ENCODE measurements at places on chromosomes 12 and 14.
A peak's percentile ranks its signal among the peaks of the same experiment; 100 is the strongest.

GRCh38 chr12:47849261-47849660 lies 29.6 kb upstream of the HDAC7 start:
- no peak overlapping the region for H3K4me3 ChIP-seq
- peak overlapping the region; percentile 6 for H3K27ac ChIP-seq
- no peak for DNase-seq
- H3K27me3 ChIP-seq = no peaks in the 10 kb centered on the region
- peaks cover 95% of the 10 kb centered on the region for H3K36me3 ChIP-seq
- peaks cover 14% of the 10 kb centered on the region for H3K4me1 ChIP-seq

- no peaks in the 10 kb centered on the region for H3K4me1 ChIP-seq
- no peak overlapping the region for H3K4me3 ChIP-seq
- H3K36me3 ChIP-seq = peaks cover 48% of the 10 kb centered on the region
- no peak for DNase-seq
- no peak overlapping the region for H3K27ac ChIP-seq
Measured at GRCh38 chr12:92845329-92845728, 83.8 kb downstream of the EEA1 start.

- no peak for DNase-seq
- H3K36me3 ChIP-seq = peaks cover 23% of the 10 kb centered on the region
- H3K4me3 ChIP-seq = peak overlapping the region; percentile 11
- H3K27ac ChIP-seq = peak overlapping the region; percentile 80
- H3K27me3 ChIP-seq = no peaks in the 10 kb centered on the region
- H3K4me1 ChIP-seq = peaks cover 61% of the 10 kb centered on the region
Measured at GRCh38 chr14:71594821-71595220, 337.4 kb upstream of the RGS6 start.

DNA sequence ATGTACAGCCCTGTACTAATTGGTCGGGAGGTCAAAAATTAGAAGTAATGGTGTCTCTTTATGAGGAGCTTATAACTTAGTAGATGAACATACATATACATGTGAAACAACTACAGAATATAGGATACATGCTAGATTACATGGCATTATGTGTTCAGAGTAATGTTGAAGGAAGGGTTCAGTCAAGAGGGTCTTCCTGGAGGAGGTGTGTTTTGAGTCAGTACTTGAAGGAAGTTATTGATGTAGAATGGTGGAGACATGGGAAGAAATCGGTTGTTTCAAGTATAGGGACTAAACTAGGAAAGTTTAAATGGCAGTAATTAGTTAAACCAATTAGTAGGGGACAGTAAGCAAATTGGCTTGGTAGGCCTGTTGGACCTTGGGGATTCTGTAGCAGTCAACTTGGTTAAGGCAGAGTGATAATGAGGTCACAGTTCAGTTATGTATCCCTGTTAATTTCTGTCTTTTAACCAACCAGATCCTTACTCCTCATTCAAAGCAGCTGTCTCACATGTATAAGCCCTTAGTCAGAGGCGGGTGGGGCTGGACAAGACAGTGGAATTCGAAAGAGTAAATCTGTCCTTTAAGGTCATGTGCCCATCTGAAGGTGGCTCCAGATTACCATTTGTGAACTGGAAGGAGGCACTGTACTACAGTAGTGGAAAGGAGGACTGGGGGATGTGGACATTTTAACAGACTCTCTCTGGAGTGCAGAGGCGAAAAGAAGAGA lies 3.5 kb upstream of the ANKRD52 start:
- no peak overlapping the region for H3K4me3 ChIP-seq
- no peak overlapping the region for H3K27ac ChIP-seq
- H3K36me3 ChIP-seq = peaks cover 10% of the 10 kb centered on the region

DNA sequence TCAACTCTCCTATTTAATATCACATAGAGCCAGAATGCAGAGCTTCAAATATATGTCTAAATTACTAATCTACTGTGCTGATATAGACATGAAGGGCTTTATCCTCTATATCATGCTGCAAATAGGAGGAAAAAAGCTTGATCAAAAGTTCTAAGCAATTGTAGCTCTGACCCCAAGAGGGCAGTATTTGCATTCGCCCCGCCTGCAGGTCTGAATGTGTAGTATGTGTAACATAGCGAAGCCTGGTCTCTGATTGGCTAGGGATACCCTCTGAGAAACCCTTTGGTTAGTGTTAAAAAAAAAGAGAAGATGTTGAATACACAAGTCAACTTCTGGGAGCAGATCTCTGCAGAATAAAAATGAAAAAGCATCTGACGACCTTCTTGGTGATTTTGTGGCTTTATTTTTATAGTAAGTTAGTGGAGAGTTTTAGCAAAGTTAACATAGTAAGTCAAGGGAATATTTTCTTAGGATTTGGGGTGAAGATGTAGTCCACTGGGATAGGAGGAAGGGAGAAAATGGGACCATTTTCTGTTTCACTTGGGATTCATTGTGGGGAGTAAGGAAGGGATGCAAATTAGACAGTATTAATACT lies 151.6 kb upstream of the OR4E1 start:
- peaks cover 44% of the 10 kb centered on the region for H3K27me3 ChIP-seq
- peaks cover 8% of the 10 kb centered on the region for H3K4me1 ChIP-seq
- no peaks in the 10 kb centered on the region for H3K36me3 ChIP-seq
- peak; percentile 42 for DNase-seq
- H3K4me3 ChIP-seq = peak overlapping the region; percentile 58

- H3K4me3 ChIP-seq = no peak overlapping the region
- peaks cover 6% of the 10 kb centered on the region for H3K4me1 ChIP-seq
- H3K27ac ChIP-seq = no peak overlapping the region
- no peak for DNase-seq
- no peaks in the 10 kb centered on the region for H3K36me3 ChIP-seq
Measured at GRCh38 chr12:108046135-108046534, 83.0 kb upstream of the WSCD2 start.

GRCh38 chr12:105504286-105504685 lies 173.8 kb downstream of the C12orf75 start:
- H3K36me3 ChIP-seq = no peaks in the 10 kb centered on the region
- H3K27ac ChIP-seq = no peak overlapping the region
- no peak for DNase-seq
- no peak overlapping the region for H3K4me3 ChIP-seq
- H3K27me3 ChIP-seq = peaks cover 50% of the 10 kb centered on the region
- H3K4me1 ChIP-seq = no peaks in the 10 kb centered on the region

DNA sequence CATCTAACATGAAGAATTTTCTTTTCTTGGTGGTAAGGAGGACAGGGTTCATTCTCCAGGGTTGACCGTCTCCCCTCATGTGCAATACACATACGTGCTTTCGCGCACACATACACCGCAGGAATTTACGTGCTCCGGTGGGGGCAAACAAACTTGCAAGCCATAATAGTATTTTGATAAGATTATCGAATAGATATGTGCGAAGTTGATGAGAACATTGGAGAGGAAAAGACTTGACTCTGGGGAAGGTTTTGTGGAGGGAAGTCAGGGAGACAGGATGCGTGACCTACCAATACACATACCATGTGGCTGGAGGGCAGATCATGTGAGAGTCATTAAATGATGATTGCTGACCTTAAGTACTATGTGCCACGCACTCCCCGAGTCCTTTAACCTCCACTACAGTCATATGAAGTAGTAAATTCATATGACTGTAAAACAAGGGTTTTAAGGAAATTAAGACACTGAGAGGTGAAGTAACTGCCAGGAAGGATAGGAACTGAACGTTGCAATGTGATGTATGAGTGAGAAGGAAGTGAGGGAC lies 921 bp downstream of the RAD51B start:
- H3K27me3 ChIP-seq = no peaks in the 10 kb centered on the region
- peak overlapping the region; percentile 99 for H3K4me3 ChIP-seq
- peaks cover 37% of the 10 kb centered on the region for H3K4me1 ChIP-seq
- H3K27ac ChIP-seq = peak overlapping the region; percentile 99

- no peak overlapping the region for H3K27ac ChIP-seq
- DNase-seq = no peak
- H3K4me1 ChIP-seq = peaks cover 34% of the 10 kb centered on the region
Measured at GRCh38 chr12:100279607-100280244, 12.7 kb downstream of the SCYL2 start.

- H3K36me3 ChIP-seq = no peaks in the 10 kb centered on the region
- no peak overlapping the region for H3K4me3 ChIP-seq
- DNase-seq = no peak
- H3K27ac ChIP-seq = no peak overlapping the region
- H3K4me1 ChIP-seq = no peaks in the 10 kb centered on the region
Measured at GRCh38 chr12:18562531-18562930, 175.3 kb downstream of the PLCZ1 start.

- peaks cover 12% of the 10 kb centered on the region for H3K4me1 ChIP-seq
- no peaks in the 10 kb centered on the region for H3K36me3 ChIP-seq
- H3K27me3 ChIP-seq = no peaks in the 10 kb centered on the region
- H3K27ac ChIP-seq = no peak within 1 kb of the TSS
- H3K4me3 ChIP-seq = no peak within 1 kb of the TSS
Measured at GRCh38 chr12:92702754-92703679, at the start of gene PLEKHG7. Gene PLEKHG7 (plus strand): TSS chr12:92702989. CDS start chr12:92706632, 3,643 bp downstream.

DNA sequence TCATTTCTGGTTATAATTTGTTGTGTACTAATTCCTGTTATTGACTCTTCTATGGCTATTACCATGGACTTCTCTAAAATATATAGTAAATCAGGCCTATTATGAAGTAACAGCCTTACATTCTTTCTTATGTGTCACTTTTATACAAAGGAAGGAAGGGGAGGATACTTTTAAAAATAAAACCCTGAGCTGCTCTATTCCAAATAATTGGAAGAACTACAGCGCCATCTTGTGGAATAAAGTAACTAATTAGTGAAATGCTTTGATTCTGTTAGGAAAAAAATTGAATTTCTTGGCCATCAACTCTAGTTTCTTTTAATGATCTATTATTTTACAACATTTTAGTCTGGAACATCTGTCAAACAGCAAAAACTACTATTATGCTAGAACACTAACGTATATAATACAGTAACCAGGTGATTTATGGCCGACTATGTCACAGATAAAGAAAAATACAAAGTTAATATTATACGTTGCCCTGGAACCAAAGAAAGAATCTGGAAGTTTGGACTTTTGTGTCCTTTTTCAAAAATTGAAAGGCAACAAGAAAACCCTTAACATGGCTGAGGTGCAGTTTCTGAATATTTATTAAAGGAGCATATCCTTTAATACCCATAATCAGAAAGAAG lies 55.0 kb upstream of the NELL2 start:
- no peaks in the 10 kb centered on the region for H3K27me3 ChIP-seq
- no peak overlapping the region for H3K4me3 ChIP-seq
- no peak for DNase-seq
- no peaks in the 10 kb centered on the region for H3K36me3 ChIP-seq

DNA sequence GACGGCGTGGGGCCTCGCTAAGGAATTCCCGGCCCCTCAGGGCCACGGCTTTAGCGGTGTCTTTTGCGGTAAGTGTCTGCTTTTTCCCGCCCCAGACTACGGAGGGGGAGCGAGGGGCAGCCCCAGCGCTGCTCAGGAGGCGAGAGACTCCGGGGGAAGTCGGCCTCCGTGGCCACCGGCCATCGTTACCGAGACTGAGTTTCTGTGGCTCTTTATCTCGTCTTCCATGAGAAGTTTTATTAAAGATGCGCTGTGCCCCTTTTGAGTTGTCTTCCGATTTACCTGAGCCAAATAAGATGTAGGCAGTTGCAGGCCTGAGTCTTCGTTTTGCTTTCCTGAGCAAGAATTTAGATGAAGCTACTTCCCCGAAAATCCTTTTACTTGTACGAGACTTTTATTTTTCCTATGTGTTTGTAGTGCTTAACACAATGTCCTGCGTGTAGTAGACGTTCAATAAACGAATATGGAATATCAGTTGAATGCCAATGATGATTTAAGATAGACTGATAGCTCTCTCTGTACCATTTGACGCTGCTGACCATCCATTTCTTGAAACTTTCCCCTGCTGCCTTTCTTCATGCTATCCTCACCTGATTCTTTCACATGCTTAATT lies 462 bp downstream of the SRP54 start:
- peaks cover 5% of the 10 kb centered on the region for H3K36me3 ChIP-seq
- H3K4me3 ChIP-seq = no peak overlapping the region
- peaks cover 22% of the 10 kb centered on the region for H3K4me1 ChIP-seq
- no peaks in the 10 kb centered on the region for H3K27me3 ChIP-seq
- no peak for DNase-seq
- no peak overlapping the region for H3K27ac ChIP-seq

- peaks cover 49% of the 10 kb centered on the region for H3K36me3 ChIP-seq
- H3K4me1 ChIP-seq = peaks cover 43% of the 10 kb centered on the region
- H3K27ac ChIP-seq = no peak overlapping the region
- no peak for DNase-seq
- H3K27me3 ChIP-seq = no peaks in the 10 kb centered on the region
Measured at GRCh38 chr12:96323906-96324305, 76.3 kb downstream of the CDK17 start.

DNA sequence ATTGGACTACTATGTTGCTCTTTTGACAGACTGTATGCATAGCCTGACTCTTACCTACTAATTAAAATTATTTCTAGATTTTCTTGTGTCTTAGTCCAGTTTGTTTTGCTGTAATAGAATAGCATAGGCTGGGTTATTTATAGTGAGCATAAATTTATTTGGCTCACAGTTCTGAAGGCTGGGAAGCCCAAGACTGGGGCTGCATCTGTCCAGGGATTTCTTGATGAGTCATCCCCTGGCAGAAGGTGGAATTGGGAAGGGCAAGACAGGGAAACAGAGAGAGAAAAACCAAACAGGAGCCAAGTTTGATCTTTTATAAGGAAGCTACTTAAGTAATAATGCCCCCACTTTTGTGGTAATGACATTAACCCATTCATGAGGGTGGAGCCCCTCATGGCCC lies 759.2 kb upstream of the LRFN5 start:
- no peaks in the 10 kb centered on the region for H3K27me3 ChIP-seq
- H3K36me3 ChIP-seq = no peaks in the 10 kb centered on the region
- no peak overlapping the region for H3K27ac ChIP-seq
- H3K4me1 ChIP-seq = no peaks in the 10 kb centered on the region

- no peaks in the 10 kb centered on the region for H3K27me3 ChIP-seq
- no peaks in the 10 kb centered on the region for H3K4me1 ChIP-seq
- no peaks in the 10 kb centered on the region for H3K36me3 ChIP-seq
- no peak overlapping the region for H3K27ac ChIP-seq
- no peak overlapping the region for H3K4me3 ChIP-seq
- DNase-seq = no peak
Measured at GRCh38 chr12:127696963-127697362, 570.0 kb upstream of the TMEM132C start.

DNA sequence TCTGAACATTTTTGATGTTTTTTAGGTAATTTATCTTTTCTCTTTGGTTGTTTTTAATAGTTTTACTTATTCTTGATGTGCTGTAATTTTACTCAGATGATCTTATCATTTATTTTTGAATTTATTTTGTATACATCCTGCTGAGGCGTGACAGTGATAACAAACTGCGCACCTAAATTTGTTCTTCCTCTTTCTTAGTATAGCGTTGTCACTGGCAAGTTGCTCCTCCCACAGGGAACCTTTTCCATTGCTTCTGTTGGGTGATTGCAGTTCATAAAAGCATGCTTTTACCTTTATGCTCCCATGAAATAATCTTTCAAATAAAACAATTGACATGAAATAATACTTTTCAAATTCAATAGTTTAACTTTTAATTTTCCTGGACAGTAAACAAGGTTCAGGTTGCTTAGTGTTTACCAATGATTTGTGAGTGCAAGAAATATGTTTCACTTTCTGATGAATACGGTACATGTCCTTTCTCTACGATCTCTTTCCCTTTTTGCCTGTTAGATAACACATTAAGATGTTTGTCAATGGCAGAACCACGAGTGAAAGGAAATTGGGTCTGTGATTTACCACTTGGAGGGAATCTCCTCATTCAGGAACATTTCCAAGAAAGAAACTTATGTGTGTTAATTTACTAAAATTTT lies 223.3 kb downstream of the CCDC91 start:
- DNase-seq = no peak
- H3K27ac ChIP-seq = no peak overlapping the region
- no peaks in the 10 kb centered on the region for H3K27me3 ChIP-seq
- peaks cover 39% of the 10 kb centered on the region for H3K36me3 ChIP-seq

GRCh38 chr12:92496790-92497189 lies 206.0 kb upstream of the PLEKHG7 start:
- peaks cover 34% of the 10 kb centered on the region for H3K4me1 ChIP-seq
- H3K27me3 ChIP-seq = no peaks in the 10 kb centered on the region
- no peak overlapping the region for H3K4me3 ChIP-seq
- no peak for DNase-seq
- H3K36me3 ChIP-seq = no peaks in the 10 kb centered on the region
- H3K27ac ChIP-seq = no peak overlapping the region

Data from activated T-cell treated with anti-CD3 and anti-CD28 coated beads, Interleukin-2, amount 50 U/mL, for 24 hours (primary cell).